Suppressor macrophage treated with lipopolysaccharide for 1 hour (primary cell): ENCODE measurements at places on chromosomes 12 and 14.
A peak's percentile ranks its signal among the peaks of the same experiment; 100 is the strongest.

DNA sequence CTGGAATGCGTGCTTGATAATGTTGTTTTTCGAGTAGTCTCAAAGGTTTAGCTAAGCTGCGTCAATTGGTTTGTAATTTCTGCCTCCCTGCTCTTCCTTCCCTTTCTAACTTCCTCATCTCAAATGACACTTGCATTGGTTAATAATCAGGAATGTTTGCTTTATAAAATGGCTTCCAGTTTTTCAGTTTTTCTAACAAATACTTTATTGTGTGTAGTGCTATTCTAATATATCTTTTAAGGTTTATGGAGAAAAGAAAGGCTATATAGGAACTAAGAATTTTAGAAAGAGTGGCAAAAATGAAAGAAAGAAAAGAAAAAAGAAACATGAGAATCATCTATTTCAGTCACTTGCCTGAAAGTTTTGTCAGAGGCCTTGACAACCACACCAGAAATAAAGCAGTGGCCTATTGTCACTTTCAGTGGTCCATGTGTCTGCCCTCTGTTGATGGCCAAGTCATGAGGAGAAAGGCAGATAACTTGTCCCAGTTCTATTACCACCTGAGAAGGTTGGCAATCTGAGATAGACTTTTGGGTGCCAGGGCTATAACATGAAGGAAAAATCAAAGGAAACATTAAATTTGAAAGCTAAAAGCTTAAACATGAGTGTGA lies 221.9 kb upstream of the KITLG start:
- DNase-seq = peak; percentile 1

GRCh38 chr12:58420503-58420902 lies 479.1 kb downstream of the ATP23 start:
- DNase-seq = no peak

GRCh38 chr12:55707841-55708694 lies at the start of gene ITGA7:
TSS of gene ITGA7 (minus strand) at chr12:55707904. CDS start at chr12:55707682, 222 bp downstream.
- DNase-seq = peak; percentile 60

DNA sequence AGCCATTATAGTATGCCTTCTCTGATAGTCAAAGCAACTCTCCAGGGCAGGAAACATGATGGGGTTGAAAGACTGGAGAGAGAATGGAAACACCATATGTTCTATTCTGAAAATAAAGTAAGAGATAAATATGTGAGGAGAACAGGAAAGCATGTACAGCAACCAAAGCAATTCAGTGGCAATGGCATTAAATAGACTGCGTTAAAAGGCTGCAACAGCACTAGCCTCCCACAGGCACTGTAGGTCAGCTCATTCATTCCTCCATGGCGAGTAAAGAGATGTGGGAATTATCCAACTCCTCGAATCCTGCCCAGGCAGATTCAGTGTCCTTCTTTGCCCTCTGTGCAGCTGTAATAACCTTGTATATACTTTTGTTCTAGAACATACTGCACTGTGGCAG lies 43.8 kb downstream of the ANO6 start:
- no peak for DNase-seq

DNA sequence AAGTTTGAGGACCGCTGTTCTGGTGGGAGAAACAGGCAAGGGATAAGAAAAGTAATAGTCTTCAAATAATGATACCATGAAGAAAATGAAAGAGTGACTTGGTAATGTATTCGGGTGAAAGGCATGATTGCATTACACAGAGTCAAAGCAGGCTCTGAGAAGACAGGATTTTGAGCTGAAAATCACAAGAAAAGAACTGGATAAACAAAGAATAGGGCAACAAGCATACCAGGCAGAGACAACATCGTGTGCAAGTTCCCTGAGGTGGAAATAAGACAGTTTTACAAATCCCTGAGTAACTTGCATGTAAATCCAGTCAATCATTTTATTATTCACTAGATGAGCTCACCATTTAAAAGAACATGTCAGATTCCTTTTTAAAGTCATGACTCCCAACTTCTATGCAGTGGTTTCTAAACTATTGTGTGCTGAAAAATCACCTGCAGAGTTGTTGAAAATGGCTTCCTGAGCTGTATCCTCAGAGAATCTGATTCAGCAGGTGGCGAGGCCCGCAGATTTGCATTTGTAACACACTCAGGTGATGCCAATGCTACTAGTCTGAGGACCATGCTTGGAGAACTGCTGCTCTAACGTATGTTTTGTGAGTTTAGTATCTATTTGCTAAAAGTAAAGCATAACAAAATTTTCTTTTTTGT lies 133.0 kb upstream of the ABCD2 start:
- DNase-seq = no peak

GRCh38 chr14:99679996-99680395 lies 4.1 kb upstream of the CYP46A1 start:
- DNase-seq = no peak
